Fibroblast of gingiva (primary cell): ENCODE measurements at places on chromosomes 2 and 18.

DNA sequence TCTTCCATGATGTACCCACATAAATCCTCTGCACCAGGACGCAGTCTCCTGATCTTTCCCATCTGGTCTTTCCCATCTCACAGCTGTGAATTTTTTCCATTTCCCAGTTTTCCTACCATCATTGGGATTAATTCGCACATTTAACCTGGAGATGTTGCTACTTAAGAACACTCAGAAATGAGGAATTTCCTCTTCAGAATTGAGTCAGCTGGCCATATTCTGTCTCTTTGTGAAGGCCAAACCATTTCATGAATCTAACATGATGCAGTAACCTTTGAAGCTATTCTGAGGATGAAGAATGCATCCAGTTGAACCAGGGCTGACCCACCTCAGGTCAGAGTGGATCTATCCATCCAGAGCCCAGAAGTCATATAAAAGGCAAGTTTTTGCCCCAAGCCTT lies 326.8 kb downstream of the SETBP1 start:
- DNase-seq, result no peak

DNA sequence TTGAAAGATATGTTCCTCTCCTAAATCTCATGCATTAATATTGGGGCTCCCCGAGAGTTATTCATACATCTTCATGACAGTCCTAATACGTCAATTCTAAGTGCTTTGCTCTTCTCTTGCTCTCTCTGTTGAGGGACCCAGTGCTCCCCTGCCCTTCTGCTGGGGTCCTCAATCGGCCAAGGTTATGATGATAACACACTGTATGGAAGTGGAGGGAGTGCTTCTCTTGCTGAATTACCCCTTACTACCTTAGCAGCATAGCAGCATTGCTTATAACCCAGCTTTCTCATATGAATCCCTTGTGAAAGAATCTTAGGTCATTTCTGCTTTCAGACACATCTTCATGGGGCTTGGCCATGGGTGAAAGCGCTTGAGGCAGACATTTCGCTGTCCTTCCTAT lies 43.2 kb downstream of the ITPRID2 start:
- no peak for DNase-seq

- no peak for DNase-seq
Measured at GRCh38 chr2:42360493-42360889, 526 bp downstream of the COX7A2L start.

DNA sequence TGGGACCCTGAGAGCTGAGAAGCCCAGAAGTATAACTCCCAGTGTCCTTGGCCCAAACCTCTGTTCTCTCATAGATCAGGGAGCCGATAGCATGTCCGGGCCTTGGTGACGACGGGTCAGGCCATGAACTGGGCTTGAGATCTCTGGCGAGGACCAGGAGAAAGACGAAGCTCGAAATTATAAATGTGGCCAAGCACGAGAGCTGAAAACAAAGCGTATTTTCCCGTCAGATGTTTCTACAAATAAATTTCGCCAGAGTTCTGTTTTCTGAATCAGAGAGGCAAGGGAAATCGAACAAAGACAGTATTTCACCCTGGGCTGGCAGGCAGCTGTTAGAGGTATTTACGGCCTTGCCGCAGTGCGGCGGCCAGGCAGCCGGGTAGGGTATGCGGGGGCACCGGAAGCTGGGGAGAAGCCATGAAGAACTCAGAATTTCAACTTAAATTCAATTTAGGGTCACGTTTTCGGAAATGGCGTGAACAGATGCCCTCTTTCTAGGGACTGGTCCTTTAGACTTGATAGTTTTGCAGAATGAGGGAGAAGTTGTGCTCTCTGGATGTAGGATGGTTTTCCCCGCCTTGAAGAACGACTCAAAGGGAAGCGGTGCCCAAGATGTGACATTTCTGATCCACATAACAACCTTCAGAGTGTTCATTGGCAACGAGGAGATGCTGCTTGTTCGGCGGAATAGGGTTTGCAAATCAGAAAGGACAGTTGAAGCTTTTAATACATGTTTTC lies 9.6 kb downstream of the HOXD8 start:
- no peak for DNase-seq

- no peak for DNase-seq
Measured at GRCh38 chr18:35055726-35056125, 14.5 kb downstream of the MAPRE2 start.

GRCh38 chr2:47675196-47675825 lies 107.6 kb upstream of the MSH6 start:
- no peak for DNase-seq

DNA sequence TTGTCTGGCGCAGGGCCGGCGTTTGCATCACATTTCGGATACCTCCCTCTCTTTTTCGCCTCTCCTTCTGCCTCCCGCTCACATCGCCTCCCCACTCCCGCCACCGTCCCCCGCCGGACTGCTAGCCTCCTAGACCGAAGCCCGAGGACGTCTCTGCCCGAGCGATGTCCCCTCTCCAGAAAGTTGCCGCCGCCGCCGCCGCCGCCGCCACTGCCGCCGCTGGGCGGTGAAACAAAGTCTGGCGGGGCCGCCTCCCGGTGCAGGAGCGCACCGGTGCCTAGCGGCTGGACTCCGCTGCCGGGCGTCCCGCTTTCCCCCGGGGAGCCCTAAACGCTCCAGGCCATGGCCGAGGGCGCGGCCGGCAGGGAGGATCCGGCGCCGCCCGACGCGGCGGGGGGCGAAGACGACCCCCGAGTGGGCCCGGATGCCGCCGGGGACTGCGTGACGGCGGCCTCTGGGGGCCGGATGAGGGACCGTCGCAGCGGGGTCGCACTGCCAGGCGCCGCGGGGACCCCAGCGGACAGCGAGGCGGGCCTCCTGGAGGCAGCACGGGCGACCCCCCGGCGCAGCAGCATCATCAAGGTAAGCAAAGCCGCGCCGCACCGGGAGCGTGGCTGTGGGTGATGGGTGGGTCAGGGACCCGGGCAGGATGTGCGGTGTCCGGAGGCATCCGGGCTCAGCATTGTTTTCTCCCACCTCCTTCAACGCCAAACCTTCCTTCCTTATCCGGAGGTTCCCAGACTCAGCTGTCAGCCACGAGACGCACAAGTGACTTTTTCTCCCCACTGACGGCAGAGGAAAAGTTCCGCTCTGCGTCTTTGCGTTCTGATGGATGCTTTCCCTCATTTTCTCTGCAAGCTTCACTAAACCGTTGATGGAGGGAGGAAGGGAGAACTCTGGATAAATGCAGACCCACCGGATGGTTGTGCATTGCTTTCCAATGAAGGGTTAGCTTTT lies 643 bp downstream of the PLCL1 start:
- no peak for DNase-seq

DNA sequence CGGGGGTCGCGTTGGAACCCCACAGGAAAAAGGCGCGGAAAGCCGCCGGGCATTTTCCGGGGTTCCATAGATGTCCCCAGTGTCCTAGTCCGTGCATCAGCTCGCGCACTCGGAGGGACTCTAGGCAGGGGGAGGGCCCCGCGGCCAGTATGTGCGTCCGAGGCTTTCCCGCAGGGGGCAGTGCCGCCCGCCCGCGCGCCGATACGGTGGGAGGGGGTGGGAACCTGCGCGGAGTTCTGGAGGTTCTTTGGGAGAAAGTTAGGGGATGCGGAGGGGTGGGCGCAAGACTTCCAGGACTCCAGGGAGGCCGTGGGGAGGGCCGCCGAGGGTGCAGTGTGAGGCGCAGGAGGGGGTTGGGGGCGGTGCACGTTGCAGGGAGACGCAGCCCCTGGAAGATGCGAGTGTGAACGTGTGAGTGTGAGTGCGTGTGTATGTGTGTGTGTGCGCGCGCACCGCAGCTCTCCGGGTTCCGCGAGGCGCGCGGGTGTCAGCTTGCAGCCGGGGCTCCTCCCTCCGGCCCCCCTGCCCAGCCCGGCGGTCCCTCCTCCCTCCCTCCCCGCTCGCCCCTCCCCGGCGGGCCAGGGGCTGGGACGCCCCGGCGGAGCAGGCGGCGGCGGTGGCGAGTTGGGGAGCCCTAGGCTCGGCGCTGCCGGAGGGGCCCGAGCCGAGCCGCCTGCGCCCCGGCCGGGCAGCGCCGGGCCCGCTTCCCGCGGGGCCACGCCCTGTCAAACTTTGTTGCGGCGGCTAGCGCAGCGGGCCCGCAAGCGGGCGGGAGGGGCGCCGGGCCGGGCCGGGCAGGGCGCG lies at the start of gene TCF7L1:
Gene TCF7L1, plus strand, starts transcription at position 559 of the 804 bp plus-strand sequence. CDS start 293 bp downstream, outside the sequence.
- peak; percentile 88 for DNase-seq

DNA sequence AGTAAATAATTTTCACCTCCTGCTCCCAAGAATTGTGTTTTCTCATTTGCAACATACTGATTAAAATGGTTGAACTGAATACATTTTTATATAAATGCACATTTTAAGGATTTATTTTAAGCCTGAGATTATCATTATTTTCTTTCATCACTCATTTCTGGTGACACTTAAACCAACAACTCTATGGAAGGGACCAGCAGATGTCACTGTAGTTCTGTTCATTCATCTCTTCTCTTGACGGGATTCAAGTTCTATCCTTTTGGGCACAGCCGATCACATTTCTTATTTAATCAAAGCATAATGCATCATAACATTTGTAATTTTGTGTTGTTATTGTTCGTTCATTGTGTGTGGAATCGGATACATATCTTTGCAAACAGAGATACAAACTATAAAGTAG lies 417.9 kb downstream of the HRH4 start:
- peak; percentile 53 for DNase-seq

DNA sequence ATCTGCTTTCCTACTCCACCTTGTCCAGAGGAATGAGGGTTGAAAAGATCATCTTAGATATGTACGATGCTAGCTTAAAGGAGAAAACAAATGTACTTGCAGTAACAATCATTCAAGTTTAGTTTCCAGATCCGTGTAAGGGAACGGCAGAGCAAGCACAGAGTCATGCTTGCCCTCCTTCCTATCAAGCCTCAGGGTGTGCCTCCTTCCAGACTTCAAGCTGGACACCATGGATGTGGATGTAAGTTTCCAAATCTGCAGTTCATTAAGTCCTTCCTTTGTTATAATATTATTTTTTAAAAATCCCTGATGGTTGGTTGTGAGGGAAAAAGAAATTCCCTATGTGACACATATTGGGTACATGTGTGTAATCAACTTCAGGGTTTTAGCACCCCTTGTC lies 238.9 kb upstream of the NT5C1B start:
- no peak for DNase-seq

DNA sequence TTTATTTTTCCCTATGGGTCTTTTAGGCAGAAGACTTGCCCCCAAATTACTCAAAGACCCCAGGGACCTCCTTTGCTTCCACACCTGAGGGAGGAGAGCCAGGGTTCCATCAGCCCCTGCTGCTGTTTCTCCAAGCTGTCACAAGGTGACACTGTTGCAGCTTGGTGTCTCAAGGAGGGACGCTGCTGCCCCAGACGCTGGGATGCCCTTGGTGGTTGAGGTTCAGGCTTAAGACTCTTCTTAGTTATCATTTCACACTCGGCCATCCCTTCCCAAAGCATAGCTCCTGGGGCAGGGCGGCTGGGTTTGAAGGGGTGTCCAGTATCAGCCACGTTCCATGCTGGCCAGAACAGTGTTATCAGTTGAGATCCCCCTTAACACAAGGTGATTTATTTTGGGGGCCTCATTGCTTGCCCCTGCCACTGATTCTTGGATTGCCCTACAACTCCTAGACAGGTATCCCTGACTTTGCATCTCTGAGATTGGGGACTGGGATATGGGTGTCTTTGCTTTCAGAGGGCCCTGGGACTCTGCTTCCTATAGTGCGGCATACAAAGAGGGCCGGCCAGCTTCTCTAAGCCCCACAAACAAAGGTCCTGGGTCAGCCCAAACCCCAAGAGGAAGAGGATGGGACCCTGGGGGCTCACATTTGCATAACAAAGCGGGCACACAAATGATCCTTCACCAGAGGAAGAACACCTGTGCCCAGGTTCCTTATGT lies 22.7 kb downstream of the GPR55 start:
- peak; percentile 59 for DNase-seq

- no peak for DNase-seq
Measured at GRCh38 chr2:79103214-79103613, 15.4 kb upstream of the REG1B start.

GRCh38 chr18:63828120-63828519 lies 52.9 kb downstream of the SERPINB7 start:
- DNase-seq, result no peak

GRCh38 chr2:22795287-22795866 lies 589.6 kb upstream of the KLHL29 start:
- DNase-seq, result no peak

GRCh38 chr2:60046529-60046928 lies 506.9 kb downstream of the BCL11A start:
- no peak for DNase-seq

- no peak for DNase-seq
Measured at GRCh38 chr2:217662984-217663602, 339.7 kb downstream of the TNS1 start.

DNA sequence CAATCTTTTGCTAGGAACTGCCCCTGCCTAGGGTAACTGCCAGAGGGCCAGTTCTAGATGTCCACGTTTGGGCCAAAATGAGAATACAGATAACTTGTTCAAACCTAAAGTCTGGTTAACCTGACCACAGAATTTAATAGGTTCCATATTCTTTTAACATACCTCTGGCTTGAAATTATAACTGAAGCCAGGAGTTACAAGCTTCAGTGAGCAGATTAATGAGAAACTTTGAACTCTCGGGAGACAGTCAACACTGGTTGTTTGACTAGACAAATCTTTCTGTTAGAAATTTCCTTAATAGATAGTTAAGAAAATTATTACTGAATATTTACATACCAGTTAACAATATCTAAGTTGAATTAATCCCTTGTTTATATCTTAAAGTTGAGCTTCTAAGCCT lies 110.0 kb upstream of the KLF7 start:
- no peak for DNase-seq

GRCh38 chr2:45172760-45173392 lies 163.6 kb upstream of the SIX2 start:
- DNase-seq, result peak; percentile 46

GRCh38 chr2:43293744-43294695 lies 67.6 kb upstream of the ZFP36L2 start:
- peak; percentile 97 for DNase-seq
